Activated T-cell treated with anti-CD3 and anti-CD28 coated beads, Interleukin-2, amount 50 U/mL, for 4 hours (primary cell): ENCODE measurements at places on chromosomes 6 and 20. TPM values are rescaled to one million over a fixed set of nuclear protein-coding genes. Genes with fewer than 3 reads are reported as not detected.

DNA sequence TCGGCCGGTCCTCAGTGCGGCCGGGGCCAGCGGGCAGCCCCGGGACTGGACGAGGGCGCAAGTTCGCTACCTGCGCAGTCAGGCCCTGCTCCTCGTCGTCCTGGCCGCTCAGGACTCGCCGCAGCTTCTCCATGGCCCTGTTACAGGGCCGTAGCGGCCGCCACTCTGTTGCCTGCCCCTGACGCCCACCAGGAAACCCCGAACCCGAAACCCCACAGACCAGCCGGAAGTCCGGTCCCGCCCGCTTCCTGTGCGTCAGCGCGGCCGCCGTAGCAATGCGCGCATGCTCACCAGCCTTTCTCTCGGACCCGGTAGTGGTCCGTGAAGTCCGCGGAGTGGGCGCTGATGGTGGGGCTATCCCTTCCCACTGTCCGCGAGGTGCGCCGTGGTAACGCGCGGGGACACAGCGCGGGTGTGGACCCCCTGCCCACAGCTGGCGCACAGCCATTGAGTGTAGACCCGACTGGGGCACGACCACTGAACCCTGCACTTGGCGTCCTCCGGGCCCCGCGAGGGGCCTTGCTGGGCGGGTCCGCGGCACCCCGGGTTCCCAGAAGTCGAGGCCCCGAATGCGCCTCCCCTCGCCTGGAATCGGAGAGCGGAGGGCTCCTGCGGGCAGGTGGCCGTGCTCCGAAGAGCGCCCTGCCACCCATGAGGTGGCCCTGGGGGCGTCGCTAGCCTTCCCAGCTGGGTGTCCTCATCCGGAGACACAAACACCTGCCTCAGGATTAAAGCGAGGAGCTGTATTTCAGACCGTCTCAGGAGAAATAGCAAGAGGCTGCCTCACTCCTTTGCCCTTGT, at the start of gene SFT2D1:
Gene SFT2D1 (minus strand): TSS at position 197 of the 801 bp plus-strand sequence. CDS start 64 bp downstream, at position 133.
- peak; percentile 67 for DNase-seq

Gene SMLR1
- total RNA-seq, result not detected

DNA sequence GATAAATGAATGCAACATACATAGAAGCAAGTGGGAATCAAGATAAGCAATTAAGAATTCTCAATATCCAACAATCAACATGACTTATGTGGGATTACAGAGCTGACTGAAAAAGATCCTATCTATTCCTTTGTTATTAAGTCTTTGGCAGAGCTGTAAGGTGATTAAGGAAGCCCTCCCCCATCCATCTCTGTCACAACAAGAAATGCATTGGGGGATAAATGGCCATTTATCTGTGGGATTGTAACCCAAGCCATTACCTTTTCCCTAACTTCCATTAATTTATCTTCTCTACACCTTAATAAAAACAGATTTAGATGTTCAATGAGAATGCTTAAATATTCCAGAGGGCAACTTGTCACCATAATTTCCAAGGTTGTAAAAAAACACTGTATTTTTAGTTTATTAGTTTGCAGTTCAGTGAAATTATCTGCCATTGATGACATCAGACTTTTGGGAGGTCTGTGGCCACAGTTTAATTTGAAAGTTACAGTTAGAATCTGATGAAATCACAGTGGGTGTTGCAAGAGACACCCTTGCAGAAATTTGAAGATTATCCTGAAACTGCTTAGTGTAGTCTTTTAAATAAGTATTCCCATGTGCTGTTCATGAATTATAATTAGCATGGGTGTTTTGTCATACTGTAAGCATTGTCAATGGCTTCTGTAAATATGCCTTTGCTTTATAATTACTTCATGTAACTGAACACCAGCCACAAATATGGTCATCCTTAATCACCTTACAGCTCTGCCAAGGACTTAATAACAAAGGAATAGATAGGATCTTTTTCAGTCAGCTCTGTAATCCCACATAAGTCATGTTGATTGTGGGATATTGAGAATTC, 49.4 kb upstream of the FYN start:
- no peak for DNase-seq

DNA sequence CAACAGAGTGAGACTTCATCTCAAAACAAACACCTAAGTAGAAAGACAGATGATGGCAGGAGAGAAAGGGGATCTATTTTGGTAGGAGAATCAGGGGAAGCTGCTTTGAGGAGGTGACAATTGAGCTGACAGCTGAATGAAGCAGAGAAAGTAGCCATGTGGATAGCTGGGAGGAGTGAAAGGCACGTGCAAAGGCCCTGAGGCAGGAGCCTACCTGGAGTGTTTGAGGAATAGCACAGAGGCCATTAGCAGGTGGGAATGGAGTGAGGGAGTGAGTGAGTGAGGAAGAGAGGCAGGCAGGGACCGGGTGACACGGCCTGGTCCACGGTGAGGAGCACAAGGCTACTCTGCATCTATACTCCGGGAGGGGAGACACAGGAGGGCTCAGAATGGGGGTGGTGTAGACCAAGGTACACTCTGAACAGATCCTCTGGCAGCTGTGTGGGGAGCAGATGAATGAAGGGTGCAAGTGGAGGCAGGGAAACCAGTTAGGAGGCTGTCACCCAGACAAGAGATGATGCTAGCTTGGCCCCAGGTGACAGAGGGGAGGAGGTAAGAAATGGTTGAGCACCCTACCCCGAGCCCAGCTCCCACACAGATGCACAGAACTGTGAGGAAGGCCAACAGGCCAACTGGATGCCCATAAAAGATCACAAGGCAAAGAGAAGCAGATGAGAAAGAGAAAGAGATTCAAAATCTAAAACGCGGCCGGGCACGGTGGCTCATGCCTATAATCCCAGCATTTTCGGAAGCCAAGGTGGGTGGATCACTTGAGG, 43.6 kb downstream of the NFATC2 start:
- no peak for DNase-seq

GRCh38 chr20:19970256-19970765, 46.9 kb upstream of the NAA20 start:
- no peak for DNase-seq

- DNase-seq, result no peak
Measured at GRCh38 chr20:18092890-18093289, 35.2 kb upstream of the OVOL2 start.

Gene HLA-DOB
- total RNA-seq, result 0.82 TPM

Gene DEFB132
- not detected for total RNA-seq

- DNase-seq, result no peak
Measured at GRCh38 chr6:56853541-56853940, 101.4 kb upstream of the BEND6 start.

GRCh38 chr20:45354423-45355208, 6.4 kb upstream of the SDC4 start:
- no peak for DNase-seq

DNA sequence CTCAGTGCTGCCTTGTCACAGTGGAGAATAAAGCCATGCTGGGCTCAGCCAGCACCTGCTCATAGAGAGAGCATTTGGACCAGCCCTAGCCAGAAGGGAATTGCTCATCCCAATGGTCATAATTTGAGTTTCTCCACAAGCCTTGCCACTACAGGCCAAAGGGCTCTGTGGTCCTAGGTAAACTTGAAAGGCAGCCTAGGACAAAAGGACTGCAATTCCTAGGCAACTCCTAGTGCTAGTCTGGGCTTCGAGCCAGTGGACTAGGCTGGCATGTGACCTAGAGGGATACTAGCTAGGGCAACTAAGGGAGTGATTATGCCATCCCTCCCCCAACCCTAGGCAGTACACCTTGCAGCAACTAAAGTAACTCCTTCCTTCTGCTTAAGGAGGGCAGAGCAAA, 516.2 kb downstream of the BCKDHB start:
- no peak for DNase-seq

Gene FAM184A
- total RNA-seq, result 8.6 TPM

Gene BPI
- total RNA-seq, result not detected

DNA sequence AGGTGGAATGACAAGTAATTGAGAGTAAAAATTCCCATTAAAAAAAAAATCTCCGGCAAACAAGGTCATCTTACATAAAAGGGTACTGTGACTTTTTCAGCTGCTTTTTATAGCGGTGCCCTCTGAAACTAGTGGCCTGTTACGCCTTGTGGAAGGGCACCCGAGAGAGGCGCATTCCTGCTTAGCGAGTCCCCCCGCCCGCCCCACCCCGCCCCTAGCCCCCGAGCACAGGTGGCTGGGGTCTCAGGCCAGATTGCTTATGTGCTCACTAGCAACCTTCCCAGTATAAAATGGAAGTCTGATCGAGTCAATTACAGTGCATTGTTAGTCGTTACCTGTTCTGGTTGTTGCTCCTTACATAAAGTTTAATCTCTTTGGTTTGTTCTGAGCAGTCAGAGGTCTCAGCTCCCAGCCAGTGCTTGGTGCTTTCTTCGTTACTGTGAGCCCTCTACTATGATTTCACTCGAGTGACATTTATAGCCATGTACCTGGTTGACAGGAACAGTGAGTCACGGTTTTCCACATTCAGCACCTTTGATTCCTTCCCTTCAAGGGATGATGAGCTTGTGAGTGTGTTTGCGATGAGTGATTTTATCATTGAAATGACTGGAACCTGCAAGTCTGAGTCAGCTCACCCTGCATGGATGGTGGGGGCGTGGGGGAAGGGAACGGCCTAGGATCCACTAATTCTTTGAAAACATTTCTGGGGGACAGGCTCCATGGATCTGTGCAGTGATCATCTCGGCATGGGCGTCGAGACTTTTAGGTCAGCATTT, 47.6 kb downstream of the ZDHHC14 start:
- DNase-seq, result peak; percentile 38

DNA sequence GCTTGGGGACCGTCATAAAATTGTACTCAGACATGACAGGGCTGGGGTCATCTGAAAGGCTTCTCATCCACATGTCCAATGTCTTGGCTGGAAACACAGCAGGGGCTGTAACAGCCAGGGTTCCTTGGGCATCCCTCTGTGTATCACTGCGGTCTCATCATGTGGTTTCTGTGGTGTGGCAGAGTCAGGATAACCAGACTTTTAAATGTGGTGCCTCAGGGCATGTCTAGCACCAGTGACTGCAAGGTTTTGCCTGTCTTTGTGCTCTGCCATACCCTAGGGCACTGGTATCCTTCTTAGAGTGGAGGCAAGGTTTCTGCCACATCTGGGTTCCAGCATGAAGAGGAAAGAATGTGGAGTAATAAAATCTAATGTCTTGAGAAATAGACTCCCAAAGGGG, 124.2 kb downstream of the PLEKHG1 start:
- DNase-seq, result no peak

Gene MYBL2
- 23.0 TPM for total RNA-seq

Gene GDAP1L1
- total RNA-seq, result not detected

Gene FAM209B
- 1.1 TPM for total RNA-seq

- peak; percentile 42 for DNase-seq
Measured at GRCh38 chr6:31734821-31735406, 1.4 kb downstream of the CLIC1 start.

- no peak for DNase-seq
Measured at GRCh38 chr20:35833241-35833640, 61.4 kb downstream of the PHF20 start.

- DNase-seq, result no peak
Measured at GRCh38 chr20:2400290-2400689, 19.6 kb downstream of the TGM6 start.

DNA sequence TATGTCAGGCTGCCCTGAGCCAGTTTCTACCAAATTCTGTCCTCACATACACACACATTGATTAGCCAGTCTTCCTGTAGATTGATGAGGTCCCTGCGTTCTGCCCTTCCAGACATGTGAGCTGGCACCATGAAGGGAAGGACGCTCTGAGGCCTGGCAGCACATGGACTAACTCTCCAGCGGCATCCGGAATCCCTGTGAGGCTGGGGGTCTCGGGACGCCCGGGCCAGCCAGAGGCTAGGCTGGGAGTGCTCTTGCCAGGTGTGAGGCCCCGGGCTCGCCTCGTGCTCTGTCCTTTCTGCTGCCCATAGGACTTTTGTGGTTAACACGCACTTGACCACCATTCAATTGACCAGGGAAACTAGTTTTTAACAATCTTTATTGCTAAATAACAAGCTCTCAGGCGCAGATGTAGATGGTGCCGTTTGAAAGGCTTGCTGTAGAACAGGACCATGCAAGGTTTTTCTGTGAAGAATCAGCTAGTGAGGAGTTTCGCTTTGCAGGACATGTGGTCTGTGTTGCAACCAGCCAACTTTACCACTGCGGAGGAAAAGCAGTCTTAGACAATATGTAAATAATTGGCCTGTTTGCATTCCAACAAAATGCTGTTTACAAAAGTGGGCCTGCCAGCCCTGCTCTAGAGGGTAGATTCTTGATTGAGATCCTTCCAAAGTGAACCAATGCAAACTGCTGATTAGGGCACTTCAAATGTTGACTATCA, 29.3 kb downstream of the FOXF2 start:
- no peak for DNase-seq

DNA sequence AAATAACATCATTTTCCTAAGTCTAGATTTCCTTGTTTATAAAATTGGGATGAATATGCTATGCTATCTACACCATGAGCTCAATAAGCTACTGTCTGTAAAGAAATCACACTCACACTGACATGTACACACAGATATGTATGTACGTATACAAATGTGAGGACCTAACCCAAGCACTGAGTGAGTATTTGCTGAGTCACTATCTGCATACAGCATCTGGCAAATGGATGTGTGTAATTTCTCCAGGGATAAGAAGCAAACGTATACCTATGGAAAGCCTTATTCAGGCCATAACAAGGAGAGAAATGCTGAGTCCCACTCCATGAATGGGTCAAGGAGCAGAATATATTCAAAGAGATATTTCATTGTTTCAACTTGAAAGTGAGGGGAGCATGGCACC, 153.9 kb downstream of the LPA start:
- no peak for DNase-seq

DNA sequence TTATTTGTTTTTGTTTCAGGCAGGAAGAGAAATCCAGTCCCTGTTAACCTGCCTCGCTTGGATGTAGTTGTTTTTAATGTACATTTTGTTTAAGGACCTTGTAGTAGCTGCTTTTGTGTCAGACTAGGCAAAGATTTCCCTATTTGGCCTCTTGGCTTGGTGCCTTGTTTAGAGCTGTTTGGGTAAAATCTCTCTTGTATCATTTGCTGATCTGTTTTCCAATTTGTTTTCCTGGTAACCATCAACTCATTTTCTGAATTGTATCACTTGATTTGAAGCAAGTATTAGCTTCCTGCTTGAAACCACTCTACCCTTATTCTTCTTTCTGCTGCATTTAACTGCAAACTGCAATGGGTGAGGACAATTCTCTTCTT, 160.7 kb downstream of the ZFAND3 start:
- no peak for DNase-seq

Gene RHAG
- not detected for total RNA-seq

DNA sequence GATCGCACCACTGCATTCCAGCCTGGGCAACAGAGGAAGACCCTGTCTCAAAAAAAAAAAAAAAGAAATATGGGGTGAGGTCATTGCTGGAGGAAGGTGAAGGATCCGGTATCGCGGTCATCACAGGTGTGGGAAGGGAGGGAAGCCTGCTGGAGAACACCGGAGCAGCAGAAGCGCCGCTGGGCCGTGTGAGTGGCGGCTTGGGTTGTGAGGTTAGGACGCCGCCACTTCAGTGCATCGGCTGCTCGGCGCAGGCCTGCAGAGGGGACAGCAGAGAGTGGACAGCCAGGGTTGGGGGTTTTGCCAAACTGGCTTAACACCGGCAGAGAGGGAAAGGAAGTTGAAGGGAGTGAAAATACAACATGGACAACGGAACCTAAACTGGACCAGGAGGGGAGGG, 5.4 kb downstream of the TLDC2 start:
- DNase-seq, result no peak

Gene GJA10
- not detected for total RNA-seq
